ENCODE measurements at places on chromosomes 6 and 20.

GRCh38 chr6:147586044-147586443 is 77.6 kb downstream of the SAMD5 start:
- DNase-seq = no peak

DNA sequence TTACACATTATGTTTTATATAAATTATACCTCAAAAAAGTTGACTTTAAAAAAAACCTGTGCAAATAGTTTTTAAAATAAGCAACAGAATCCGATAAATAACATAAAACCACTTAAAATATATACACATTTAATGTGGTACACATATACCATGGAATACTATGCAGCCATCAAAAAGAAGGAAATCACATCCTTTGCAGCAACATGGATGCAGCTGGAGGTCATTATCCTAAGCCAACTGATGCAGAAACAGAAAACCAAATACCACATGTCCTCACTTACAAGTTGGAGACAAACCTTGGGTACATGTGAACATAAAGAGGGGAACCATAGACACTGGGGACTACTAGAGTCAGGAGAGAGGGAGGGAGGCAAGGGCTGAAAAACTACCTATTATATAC is 4.0 kb upstream of the DEFB121 start:
- no peak for DNase-seq

DNA sequence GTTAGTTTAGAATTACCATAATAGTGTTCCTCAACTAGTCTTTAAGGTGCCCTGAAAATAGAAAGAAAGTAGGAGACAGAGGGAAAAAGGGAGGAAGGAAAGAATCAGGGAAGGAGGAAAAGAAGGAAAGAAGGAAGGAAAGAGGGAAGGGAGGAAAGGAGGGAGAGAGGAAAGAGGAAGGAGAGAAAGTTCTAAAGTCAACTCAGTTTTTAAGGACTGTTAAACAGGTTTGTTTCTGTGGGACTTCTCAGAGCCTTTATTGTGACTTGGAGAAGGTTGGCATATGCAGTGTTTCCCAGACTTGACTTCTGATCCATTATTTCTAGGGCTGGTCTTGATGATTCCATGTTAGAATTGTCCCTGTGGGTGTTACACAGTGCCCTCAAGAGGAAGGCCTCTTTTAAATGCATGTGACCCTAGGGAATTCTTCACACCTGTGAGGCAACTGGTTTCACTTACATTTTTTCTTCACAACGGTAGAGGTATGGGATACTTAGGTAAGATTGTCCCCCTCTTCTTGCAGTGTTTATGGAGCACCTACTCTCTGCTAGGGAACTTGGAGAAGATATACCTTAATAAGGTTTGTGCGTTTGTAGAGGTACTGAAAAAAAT is 132.7 kb upstream of the GMDS start:
- DNase-seq = no peak

- DNase-seq = no peak
These were observed 17.0 kb downstream of the CCDC167 start for GRCh38 chr6:37482606-37483251.

GRCh38 chr6:17045581-17046322 is 56.1 kb upstream of the STMND1 start:
- DNase-seq = no peak

- DNase-seq = no peak
These were observed 13.2 kb downstream of the BPHL start for GRCh38 chr6:3131695-3132094.

DNA sequence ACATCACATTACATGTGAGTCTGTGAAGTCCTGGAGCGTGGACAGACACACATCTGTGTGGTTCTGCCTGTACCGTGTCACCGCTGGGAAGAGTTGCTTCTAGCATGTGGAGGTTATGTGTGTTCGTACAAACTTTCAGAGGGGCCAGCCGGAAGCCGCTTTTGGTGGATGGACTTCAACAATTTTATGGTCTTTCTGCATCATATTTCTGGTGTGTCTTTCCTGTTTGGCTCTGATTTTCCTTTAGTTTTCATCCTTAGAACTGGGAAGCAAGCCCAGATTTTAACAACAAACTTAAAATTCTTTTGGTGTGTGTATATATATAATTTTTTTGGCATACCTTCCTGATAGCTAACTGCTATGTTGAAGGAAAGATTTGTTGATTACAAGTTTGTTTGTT is 71.2 kb downstream of the TIAM2 start:
- DNase-seq = no peak

DNA sequence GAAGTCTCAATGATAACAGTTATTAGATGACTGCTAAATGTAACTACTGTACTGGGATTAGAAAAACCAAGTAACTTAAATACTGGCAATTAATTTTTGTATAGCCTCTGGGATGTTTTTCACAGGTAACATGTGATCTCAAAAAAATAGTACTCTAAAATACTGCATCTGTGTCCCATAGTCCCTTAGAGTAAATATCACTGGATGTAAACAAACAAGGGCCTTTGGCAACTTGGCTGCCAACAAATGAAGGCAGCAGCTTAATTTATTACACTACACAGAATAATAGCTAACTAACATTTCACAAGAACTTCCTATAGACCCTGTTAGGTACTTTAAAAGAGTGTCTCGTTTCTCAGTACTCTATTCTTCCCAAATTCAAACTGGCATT is 14.0 kb downstream of the ARHGAP18 start:
- DNase-seq = no peak

DNA sequence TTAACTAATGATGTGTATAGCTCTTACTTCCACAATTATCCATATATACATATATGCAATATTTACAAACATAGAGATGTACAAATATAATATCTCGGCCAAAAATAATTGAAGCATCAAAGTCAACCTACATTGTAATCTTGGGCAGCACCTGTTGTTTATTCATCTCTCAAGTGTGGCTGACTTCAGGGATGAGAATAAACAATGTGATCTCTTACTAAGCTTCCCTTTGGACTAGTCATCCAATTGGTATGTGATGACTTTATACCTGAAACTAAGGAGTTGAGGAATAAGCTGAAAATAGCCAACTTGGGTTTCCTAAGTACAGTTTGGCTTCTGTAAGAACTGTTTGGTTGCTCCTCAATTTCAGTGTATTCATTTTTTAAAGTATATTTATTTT is 256.6 kb downstream of the KHDC1L start:
- DNase-seq = no peak

DNA sequence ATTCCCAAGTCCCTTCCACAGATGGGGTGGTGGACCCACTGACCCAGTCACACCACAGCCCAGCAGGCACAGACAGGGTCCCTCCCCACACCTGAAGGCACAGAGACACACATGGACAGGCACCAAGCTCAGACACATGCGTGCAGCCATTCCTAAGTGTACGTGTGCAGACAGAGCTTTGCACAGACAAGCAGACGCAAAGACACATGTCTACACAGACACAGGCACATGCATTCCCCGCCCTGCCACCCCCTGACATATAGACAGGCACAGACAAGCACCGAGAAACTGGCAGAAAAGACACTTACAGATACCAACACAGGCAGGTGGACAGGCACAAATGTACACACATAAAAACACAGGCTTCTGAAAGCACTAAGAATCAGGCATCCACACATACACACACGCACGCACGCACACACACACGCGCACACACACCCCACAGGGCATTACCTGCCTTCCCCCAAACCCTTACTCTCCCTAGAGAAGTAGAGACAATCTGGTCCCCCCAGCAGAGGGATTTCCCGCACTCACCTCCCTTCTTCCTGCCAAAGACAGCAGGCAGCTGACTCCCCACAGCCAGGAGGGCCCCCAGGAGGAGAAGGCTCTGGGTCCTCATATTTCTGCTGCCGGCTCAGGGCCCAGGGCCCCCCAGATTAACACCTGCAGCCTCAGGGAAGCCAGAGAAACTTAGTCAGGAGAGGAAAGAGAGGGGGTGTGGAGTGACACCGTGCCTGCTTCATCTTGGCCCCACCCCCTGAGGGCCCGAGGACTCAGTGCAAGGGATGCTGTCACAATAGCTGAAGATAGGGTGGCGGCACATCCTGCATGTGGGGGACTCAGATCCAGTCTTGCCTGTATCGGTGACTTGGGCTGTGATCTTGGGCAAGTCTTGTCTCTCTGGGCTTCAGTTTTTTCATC is at the start of gene WFDC5:
WFDC5 (minus strand) TSS at position 710 of the 921 bp plus-strand sequence; CDS start at position 619, 91 bp downstream.
- DNase-seq = no peak

DNA sequence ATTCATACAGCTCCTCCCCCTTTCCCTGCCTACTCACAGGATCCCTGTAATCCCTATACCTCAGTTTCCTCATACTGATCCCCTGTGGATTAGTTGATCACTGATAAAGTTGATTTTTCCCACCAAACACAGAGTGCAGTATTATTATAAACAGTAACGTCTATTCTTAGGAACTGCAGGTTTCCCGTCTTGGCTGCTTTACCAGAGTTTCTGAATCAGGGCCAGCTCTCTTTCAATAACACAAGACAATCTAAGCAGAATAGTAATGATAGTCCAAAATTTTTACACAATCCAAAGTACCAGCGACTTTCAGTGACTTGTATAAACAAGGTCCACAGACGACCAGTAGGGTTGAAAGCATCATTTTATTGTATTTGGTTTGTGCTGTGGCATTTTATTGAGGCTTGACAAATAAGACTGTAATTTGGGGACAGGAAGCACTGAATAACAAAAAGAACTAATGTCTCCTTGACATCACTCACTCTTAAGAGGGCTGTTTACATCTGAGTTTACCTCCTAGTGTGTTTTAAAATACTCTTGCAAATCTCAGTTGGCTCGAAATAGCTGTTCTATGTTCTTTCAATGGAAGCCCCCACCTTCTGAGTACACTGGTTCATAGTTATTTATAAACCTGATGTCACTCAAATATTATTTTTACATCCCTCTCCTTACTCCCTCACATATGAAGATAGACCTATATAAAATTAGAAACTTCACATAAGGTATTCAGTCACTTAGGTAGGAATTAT is 6.1 kb upstream of the JARID2 start:
- no peak for DNase-seq
